ENCODE measurements at places on chromosomes 3 and 15.

- DNase-seq = no peak
Measured at GRCh38 chr3:55720614-55721013, 233.5 kb upstream of the WNT5A start.

- DNase-seq = no peak
Measured at GRCh38 chr15:101686718-101687117, 34.5 kb upstream of the TM2D3 start.

DNA sequence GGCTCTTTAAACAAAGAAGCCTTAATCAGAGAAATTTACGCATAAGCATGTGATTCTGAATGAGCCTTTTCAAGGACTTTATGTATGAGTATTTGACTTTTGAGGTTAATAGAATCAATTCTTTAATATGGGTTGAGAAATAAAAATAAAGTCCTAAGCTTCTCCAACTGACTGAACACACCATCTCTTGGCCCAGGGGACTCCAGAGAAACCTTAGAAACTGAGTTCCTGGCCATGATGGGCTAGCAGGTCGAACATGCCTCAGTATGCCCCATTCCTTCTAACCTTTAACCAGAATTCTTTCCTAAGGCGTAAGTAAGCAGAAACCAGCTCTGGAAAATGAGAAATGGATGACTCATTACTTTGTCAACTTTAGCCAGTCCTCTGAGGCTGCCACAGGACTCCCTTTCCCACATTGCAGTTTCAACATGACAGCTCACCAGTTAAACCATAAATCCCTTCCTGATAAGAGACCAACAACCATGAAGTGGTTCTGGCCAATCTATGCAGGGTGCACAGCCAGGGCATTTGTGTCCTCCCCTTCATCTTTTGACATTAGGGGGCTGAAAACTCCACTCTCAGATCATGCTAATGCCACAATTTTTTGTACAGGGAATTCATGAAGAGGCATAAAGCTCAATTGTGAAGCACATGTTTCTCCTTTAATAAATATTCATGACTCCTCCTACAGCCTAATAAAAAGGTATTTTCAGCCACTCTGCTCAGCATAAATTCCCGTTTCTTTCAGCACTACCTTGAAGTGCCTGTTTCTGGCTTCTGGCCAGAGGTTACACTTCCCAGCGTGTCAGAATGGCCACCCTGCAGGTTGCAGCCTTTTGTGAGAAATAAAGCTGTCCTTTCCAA, 33.3 kb downstream of the TM4SF18 start:
- peak; percentile 5 for DNase-seq

DNA sequence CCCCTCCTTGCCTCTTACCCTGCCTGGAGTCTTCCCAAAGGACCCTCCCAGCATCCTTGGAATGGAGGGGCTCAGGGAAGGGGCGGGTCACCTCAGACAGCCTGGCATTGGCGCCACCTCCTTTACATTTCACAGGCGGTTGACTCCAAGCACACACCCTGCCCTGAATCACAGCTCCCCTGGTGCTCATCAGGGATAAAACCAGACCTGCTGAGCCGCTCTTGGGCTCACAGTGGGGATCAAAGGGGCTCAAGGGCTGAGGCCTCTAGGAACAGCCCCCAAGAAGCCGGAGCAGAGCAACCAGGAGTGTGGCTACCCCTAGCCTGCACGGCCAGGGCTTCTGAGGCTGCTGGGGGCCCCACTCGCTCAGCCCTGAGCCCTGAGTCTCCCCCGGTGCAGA, 16.6 kb downstream of the LINGO1 start:
- DNase-seq = no peak

DNA sequence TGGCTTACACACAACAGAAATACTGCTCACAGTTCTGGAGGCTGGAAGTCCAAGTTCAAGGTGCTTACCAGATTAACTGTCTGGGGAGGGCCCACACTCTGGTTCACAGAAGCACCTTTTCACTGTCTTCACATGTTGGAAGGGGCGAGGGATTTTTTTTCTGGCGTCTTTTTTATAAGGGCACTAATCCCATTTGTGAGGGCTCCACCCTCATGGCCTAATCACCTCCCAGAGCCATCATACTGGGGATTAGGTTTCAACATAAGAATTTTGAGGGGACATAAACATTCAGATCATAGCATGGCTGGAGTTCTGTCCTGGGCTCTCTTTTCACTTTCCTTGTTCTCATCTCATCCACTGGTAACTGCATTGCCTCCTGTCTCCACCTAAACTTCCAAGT, 63.5 kb downstream of the IGF1R start:
- no peak for DNase-seq

- DNase-seq = peak; percentile 73
Measured at GRCh38 chr15:33959844-33960548, 8.3 kb upstream of the CHRM5 start.

DNA sequence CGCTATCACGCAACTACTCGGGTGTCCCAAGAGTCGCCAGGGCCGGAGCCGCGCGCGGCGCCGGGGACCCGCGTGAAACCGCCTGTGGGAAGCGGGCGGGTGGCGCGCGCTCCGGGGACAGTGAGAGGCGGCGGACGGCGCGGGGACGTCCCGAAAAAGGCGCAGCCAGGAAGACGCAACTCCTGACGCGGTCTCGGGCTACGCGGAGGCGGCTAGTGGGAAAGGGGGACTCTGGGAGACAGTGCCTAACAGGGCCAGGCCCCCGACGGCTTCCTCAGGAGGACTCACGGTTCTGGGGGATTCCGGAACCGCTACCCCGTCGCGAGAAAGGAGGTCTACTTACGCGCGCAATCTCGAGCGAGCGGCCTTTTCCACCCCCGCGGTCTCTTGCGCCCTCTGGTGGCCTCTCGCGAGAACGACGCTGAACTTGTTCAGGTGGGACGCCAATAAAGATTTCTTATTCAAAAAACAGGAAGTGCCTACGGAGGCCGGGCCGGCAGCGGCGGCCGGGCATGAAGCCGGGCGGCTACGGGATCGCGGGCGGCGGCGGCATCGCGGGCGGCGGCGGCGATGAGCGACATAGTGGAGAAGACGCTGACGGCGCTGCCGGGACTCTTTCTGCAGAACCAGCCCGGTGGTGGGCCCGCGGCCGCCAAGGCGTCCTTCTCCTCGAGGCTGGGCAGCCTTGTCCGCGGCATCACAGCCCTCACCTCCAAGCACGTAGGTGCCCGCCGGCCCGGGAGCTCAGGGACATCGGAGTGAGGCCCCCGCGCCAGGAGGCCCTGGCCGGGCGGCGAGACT, at the start of gene AP4E1:
Gene AP4E1 (plus strand): TSS at position 475 of the 801 bp plus-strand sequence. CDS start 96 bp downstream, at position 571.
- peak; percentile 96 for DNase-seq

DNA sequence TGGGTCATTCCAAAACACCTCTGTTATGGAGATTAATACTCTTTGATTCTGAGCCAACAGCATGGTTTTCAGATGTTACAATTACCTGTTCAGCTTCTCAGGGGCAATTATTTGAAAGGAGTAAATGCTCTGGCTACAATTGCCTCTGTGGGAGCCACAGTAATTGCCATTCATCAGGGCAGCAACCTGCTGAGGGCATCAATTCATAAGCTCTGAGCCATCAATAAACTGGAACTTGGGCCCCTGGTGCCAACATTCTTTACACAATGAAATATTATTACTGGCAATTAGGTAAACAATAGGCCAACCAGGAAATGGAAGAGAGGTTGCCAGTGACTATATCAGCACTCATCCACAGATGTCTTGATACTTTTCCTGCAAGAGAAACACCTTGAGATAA, 660.8 kb downstream of the MECOM start:
- DNase-seq = no peak

GRCh38 chr15:55526559-55527036, 18.6 kb upstream of the DNAAF4 start:
- DNase-seq = peak; percentile 1

- no peak for DNase-seq
Measured at GRCh38 chr15:27490867-27491595, 520.0 kb downstream of the GABRG3 start.

DNA sequence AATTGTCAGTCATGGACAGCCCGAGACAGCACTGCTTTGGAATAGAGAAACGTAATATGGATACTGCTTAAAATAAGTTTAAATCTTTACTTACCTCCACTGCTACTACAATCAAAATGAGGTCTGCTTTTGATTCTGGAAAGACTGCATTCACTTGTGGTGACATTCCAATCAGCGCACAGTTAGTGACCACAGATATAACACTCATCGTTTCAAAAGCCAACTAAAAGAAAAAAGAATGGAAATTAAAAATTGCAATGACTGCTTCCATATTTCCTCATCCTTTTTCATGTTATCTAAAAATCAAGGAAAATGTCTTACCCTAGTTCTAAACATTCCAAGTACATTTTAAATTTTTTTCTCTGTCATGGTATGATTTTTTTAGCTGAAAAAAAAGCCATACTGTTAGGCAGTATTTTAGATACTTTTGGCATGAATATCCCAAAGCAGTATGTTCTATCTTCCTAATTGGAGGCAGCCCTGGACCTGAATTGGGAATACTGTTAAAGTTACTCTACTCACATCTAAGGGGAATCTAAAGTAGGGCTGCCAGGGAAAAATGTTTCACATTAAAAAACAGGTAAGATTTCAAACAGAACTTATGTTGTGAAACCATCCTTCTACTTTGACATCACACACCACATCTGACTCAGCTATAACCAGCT, 72.1 kb downstream of the ANO10 start:
- DNase-seq = no peak

- no peak for DNase-seq
Measured at GRCh38 chr3:87491843-87492242, 215.5 kb upstream of the POU1F1 start.

DNA sequence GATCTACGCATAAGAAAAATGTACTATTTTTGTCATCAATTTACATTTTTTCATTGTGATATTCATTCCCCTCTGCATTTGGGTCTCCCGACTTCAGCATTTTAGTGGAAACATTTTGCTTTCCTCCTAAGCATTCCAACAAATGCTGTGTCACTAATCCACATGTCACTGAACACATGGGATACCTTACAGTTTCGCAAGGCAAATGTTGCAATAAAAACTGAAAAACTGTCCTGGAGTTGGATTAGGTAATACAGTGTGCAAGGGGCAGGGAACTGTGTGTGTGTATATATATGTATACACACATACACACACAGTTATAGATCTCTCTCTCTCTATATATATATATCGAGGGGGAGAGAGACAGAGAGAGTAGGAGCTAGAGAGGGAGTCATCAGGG, 632.2 kb downstream of the MAGI1 start:
- DNase-seq = no peak

DNA sequence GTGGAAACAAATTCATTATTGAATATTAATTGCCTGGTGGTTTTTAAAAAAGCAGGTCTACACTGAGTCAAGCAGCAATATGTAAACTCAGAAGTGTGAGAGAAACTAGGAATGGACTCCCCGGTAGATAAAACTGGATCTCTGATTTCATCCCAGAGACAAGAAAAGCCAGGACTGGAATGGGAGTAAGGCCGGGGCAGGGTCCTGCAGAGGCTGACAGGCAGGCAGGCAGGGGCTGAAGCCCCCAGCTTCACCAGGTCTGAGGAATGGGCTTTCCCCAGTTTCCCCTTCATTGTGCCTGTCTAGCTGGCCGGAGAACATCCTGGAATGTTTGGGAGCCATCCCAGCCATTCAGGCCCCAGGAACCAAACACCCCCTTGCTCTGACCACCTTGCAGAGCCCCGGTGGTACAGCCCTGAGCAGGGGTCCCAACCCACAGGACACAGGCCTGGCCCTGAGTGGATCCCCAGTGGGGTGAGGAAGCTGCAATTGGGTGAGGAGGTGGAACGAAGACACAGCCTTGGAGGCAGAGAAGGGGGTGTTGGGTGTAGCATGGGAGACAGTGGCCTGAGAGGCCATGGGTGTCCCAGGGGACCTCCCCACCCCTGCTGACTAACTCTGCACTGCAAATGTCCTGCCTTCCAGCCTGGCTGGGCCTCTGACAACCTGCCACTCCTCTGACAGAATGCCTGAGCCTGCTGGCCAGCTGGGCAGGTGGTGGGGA, 31.7 kb upstream of the XYLB start:
- peak; percentile 15 for DNase-seq

GRCh38 chr15:52523192-52523591, 5.5 kb downstream of the MYO5A start:
- no peak for DNase-seq

- DNase-seq = no peak
Measured at GRCh38 chr3:4474683-4475490, 7.8 kb upstream of the SUMF1 start.

DNA sequence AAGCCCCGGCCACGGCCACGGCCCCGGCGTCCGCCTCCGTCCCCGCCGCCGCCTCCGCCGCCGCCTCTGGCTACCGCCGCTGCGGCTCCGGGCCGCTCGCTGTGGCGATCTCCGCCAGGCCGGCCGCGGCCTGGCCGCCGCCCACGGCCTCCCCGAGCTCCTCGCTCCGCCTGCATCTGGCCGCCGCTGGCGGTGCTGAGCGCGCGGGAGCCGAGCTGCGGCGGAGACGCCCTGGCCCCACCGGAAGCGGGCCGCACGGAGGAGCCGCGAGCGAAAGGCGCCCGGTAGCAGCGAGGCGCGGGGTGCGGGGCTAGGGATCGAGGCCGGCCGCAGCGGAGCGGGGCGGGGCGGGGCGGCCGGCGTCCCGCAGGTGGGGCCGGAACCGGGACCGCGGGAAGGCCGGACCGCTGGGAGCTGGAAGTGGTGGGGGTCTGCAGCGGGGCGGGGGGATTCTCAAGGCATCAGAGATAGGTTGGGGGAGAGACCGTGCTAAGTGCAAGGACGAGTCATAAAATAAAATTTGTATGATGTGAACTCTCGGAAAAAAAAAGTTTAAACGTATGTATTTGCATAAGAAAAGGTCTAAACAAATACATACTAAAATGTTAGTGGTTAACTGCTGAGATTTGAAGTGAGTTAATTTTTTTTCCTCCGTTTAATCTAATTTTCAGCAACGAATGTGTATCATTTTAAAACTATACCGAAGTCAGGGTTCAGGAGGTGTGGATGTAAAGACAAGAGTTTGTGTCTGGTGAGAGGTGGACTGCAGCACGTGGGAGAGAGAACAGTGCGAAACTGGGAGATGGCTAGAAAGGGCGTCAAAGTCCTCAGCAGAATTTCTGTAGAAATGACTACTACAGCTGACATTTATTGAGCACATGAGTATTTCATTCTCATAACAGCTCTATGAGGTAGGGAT, at the start of gene AVEN:
Gene AVEN (minus strand): TSS at position 334 of the 919 bp plus-strand sequence. CDS start 158 bp downstream, at position 176.
- peak; percentile 55 for DNase-seq

DNA sequence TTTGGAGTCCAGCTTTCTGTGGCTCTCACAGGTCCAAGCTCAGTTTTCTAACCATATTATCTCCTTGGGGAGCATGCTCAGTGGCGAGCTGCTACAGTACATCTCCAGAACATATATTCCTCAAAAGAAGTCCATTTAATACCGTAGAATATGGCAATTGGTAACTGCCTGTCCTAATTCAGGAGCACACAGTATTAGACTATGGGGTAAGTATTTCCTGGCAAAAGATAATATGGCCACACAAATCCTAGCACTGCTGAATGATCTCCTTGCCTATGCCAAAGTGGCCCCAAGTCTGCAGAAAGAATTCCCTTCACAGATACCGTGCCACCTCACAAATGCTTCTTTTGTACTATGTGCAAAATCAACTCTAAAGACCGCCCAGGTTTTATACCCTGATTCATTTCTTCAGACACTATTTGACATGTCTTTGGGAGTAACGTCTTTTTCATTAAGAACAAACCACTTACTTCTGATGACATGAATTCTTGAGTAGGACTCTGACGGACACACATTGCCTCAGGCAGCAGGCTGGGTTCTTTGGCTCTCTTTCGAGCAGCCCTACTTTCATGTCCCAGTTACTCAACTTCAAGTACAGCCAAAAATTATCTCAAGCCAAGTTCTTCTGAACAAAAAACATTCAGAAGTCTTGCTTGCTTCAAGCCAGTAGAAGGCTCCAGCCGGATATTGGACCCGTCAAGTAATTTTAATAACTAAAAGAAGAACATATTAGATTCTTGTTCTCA, 368.3 kb upstream of the DCBLD2 start:
- no peak for DNase-seq
